ENCODE measurements at places on chromosomes 12 and 14. TPM values are rescaled to one million over a fixed set of nuclear protein-coding genes. Genes with fewer than 3 reads are reported as not detected.

- peaks cover 6% of the 10 kb centered on the region for H3K27me3 ChIP-seq
- no peak for DNase-seq
- no peaks in the 10 kb centered on the region for H3K4me1 ChIP-seq
- H3K36me3 ChIP-seq: peaks cover 1% of the 10 kb centered on the region
- no peak overlapping the region for H3K4me3 ChIP-seq
- H3K27ac ChIP-seq: no peak overlapping the region
Measured at GRCh38 chr12:111150360-111150759, 218.5 kb downstream of the PHETA1 start.

DNA sequence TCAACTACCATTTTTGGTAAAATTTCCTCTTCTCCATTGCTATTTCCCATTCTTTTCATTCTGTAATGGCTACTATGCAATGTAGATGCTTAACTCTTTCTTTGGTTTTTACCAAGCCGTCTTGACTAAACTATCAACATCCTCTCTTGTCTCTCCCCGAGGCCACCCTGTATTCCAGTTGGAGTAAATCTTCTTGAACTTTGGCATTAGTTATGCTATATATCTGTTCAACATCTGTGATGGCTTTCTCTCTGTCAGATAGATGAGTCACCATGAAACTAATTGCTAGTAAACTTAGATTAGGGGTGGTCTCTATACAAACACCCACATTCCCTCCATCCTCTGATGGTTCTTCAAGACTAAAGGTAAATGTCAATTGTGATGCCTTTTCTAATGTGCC is 63.4 kb downstream of the LMO3 start:
- no peak overlapping the region for H3K4me3 ChIP-seq
- H3K4me1 ChIP-seq: no peaks in the 10 kb centered on the region
- no peak overlapping the region for H3K27ac ChIP-seq
- DNase-seq: no peak
- H3K36me3 ChIP-seq: no peaks in the 10 kb centered on the region

DNA sequence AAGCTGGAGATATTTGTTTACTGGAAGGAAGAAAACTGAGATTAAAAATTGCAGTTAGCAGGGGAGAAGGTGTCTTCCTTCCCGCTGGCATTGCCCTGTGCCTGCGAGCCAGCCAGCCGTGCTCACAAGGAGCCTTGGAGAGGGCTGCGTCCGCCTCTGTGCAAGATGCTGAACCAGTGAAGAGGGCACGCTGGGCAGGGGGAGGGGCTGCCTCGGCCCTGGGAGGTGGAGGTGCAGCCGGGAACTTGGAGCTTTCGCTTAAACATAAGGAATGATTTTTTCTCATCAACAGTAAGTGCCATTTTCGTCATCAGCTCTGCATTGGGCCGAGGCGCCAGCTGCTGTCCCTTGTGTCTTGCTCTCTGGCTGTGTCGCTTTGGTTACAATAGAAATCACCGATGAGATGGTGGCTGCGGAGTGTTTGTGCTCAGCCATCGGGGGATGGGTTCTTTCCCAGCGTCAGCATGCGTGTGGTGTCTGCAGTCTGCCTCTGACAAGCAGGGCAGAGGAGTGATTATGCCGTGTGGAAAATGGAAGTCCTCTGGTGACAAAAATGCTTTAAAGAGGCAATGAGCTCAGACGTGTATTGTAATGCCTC is 97.3 kb downstream of the ESR2 start:
- H3K4me1 ChIP-seq: peaks cover 44% of the 10 kb centered on the region
- H3K36me3 ChIP-seq: peaks cover 22% of the 10 kb centered on the region
- no peak overlapping the region for H3K27ac ChIP-seq
- H3K4me3 ChIP-seq: peak overlapping the region; percentile 66

DNA sequence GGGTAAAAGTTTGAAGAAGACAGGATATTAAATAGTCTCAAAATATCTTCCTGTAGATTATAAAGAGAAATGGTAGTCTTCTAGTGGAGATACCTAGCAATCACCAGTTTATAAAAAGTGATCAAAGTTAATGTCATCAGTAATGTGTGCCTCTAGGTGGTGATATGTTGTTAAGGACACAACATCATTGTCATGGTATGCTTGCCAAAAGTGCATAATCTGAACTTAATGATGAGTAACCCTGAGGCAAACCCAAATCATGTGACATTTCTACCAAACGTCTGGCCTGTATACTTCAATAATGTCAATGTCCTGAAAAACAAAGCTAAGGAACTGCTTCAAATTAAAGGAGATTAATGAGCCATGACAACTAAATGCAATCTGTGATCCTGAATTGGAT is 214.7 kb downstream of the PHLDA1 start:
- H3K27ac ChIP-seq: no peak overlapping the region
- H3K36me3 ChIP-seq: no peaks in the 10 kb centered on the region
- no peak overlapping the region for H3K4me3 ChIP-seq
- peaks cover 4% of the 10 kb centered on the region for H3K27me3 ChIP-seq

DNA sequence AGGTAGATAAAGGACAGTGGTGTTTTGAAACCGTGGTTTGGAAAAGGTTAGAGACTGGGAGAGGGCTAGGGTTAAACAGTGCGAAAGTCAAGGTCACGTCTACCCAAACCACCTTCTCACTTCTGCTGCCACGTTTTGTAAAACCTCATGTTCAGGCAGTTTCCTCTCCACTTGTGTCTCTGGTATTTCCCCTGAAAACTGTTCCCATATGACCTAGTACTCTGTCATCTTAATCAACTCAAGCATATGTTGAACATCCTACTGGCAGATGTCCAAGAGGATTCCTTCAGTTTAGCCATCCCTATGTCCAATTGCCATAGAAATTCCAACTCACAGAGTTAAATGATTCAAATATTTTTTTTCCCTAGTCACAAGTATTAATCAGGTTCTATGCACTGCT is 17.4 kb downstream of the CLEC4C start:
- H3K4me3 ChIP-seq: no peak overlapping the region
- peaks cover 5% of the 10 kb centered on the region for H3K27me3 ChIP-seq
- H3K27ac ChIP-seq: no peak overlapping the region

GRCh38 chr14:91005716-91006115 is 54.7 kb downstream of the RPS6KA5 start:
- H3K4me1 ChIP-seq: peaks cover 53% of the 10 kb centered on the region
- H3K27me3 ChIP-seq: no peaks in the 10 kb centered on the region
- peaks cover 7% of the 10 kb centered on the region for H3K36me3 ChIP-seq
- no peak for DNase-seq

DNA sequence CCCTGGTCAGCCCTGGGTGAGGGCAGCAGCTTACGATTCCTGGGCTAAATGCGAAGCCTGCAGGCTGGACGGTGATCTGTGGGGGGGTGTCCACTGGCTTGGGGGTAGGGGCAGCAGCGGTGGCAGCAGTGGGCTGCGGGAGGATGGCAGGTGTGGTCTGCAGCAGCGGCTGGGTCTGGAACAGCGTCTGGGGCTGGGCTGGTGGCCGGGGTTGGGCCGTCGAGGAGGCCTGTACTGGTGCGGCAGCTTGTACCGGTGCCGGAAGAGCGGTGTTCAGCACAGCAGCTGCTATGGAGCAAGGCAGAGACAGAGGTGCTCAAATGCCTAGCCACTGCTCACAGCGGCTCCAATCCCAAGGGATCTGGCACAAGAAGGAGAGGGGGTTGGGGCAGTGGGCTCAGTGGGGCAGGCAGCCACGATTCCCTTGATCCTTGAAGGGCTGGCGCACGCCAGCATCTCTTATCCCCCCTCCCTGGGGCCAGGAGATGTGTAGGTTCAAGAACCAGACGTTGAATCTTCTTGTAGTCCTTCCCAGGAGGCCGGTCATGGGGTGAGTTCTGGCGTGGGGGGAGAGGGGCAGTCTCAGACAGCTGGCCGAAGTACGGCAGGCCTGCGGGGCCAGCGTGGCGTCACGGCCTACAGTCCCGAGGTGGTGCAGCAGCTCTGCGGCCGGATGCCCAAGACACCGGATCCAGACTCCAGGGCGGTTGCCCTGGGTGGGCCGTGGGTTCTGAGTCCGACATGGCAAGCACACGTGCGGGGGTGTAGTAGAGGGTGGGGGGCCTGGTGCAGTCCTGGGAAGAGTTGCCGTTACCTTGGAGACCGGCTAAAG is 19.9 kb downstream of the POU6F1 start:
- H3K4me1 ChIP-seq: peaks cover 3% of the 10 kb centered on the region
- no peak for DNase-seq
- H3K4me3 ChIP-seq: no peak overlapping the region
- H3K27me3 ChIP-seq: no peaks in the 10 kb centered on the region

- H3K4me1 ChIP-seq: no peaks in the 10 kb centered on the region
- H3K36me3 ChIP-seq: no peaks in the 10 kb centered on the region
- peaks cover 5% of the 10 kb centered on the region for H3K27me3 ChIP-seq
- DNase-seq: no peak
- H3K4me3 ChIP-seq: no peak overlapping the region
Measured at GRCh38 chr14:93859957-93860356, 67.2 kb upstream of the FAM181A start.

DNA sequence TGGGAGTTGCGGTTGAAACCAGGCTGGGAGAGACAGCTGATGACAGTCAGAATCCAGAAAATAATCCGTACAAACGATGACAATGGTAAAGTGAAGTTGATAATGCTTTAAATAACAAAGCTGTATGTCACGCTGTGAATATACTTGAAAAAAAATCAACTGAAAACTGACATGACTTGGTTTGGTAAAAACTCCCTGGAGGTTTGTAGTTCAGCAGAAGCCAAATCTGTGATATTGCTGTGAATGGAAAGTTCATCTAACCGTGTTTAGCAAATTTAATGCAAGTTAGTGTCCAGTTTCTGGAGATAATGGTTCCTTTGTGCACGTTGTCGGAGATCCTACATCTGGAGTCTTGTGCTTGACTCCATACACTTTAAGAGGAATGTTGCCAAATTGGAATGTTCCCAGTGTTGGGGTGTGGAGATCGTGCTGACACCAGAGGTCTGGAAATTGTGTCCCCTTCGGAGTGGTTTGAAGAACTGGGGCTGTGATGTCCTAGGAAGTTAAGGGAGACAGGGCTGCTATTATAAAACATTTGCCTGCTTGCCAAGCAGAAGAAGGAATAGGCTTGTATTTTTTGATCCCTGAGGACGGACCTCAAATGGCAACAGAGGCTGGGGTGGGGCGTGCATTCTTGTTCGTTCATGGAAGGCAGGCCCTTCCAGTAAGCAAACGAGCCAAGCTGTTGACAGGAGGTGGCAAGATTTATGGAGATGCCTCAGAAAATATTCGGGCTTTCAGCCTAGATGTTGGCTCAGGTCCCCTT is 30.6 kb downstream of the PPFIBP1 start:
- no peak overlapping the region for H3K4me3 ChIP-seq
- no peak overlapping the region for H3K27ac ChIP-seq
- peaks cover 2% of the 10 kb centered on the region for H3K36me3 ChIP-seq

- H3K27ac ChIP-seq: no peak overlapping the region
- DNase-seq: no peak
- no peaks in the 10 kb centered on the region for H3K4me1 ChIP-seq
- H3K27me3 ChIP-seq: peaks cover 16% of the 10 kb centered on the region
- H3K4me3 ChIP-seq: no peak overlapping the region
- H3K36me3 ChIP-seq: no peaks in the 10 kb centered on the region
Measured at GRCh38 chr12:119620490-119620889, 26.9 kb downstream of the TMEM233 start.

DNA sequence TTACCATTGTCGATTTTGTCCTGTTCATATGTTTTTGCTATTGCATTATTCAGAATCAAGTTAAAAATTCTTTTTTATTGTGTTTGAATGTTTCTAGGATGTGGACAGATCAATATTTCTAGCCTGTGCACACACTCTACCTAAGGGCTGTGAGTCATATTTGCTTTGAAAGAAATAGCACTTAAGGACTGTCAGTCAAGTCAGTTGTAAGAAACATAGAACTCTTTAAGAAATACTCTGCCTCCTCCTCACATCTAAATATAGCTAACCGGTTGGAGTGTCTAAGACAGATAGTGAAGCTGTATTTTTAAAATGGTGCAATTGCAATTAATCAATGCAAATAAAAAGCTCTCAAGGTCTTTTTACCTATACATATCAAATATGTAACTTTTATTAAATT is 17.9 kb upstream of the MGST1 start:
- no peak overlapping the region for H3K4me3 ChIP-seq
- no peaks in the 10 kb centered on the region for H3K36me3 ChIP-seq
- no peak overlapping the region for H3K27ac ChIP-seq
- no peaks in the 10 kb centered on the region for H3K4me1 ChIP-seq
- H3K27me3 ChIP-seq: no peaks in the 10 kb centered on the region
- DNase-seq: no peak

GRCh38 chr12:63816031-63816430 is 28.5 kb upstream of the SRGAP1 start:
- peaks cover 4% of the 10 kb centered on the region for H3K36me3 ChIP-seq
- peak overlapping the region; percentile 42 for H3K27ac ChIP-seq
- H3K4me1 ChIP-seq: peaks cover 33% of the 10 kb centered on the region

GRCh38 chr12:49515266-49515665 is 23.6 kb upstream of the KCNH3 start:
- no peaks in the 10 kb centered on the region for H3K27me3 ChIP-seq
- no peaks in the 10 kb centered on the region for H3K36me3 ChIP-seq
- no peak for DNase-seq
- H3K4me1 ChIP-seq: peaks cover 9% of the 10 kb centered on the region

DNA sequence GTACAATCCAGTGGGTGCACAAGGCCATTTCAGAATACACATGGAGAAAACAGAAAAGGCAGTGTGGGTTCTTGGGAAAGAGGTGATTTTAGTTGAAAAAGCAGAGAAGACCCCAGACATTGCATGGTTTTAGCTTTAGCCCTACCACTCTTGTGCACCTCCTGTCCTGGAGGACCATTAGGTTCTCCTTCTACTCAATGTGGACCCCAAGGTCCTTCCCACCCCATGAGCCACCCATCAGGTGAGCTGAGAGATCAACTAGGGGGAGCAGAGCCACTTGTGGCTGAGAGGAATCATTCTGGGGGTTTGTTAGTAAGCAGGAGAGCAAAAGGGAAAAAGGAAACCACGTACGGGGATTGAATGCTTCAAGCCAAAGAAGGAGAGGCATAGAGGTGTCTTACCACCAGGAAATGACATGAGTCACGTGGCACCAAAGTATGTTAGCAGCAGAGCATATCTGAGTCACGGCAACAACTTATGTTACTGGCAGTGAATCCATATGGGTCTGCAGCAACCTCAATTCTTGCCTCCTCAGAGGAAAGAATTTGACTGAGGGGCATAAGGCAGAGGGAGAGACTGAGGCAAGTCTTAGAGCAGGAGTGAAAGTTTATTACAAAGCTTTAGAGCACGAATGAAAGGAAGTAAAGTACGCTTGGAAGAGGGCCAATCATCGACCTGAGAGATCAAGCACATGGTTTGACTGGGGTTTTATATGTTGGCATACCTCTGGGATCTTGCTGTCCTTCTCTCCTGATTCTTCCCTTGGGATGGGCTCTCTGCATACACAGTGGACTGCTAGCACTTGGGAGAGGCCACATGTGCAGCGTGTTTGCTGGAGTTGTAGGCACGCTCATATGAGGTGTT is 73.9 kb downstream of the HSD17B6 start:
- no peaks in the 10 kb centered on the region for H3K36me3 ChIP-seq
- DNase-seq: no peak
- no peak overlapping the region for H3K4me3 ChIP-seq
- peaks cover 7% of the 10 kb centered on the region for H3K27me3 ChIP-seq
- H3K27ac ChIP-seq: no peak overlapping the region
- H3K4me1 ChIP-seq: peaks cover 14% of the 10 kb centered on the region

- no peak overlapping the region for H3K27ac ChIP-seq
- H3K36me3 ChIP-seq: no peaks in the 10 kb centered on the region
- DNase-seq: no peak
- no peaks in the 10 kb centered on the region for H3K4me1 ChIP-seq
Measured at GRCh38 chr12:12600659-12601058, 11.0 kb upstream of the CREBL2 start.

Gene WNT5B
- total RNA-seq: 2.0 TPM

Gene FIGNL2
- total RNA-seq: 0.15 TPM

Gene ATN1
- 71.2 TPM for total RNA-seq

Gene IL22
- 3.4 TPM for total RNA-seq

Gene KLRB1
- 0.15 TPM for total RNA-seq

Gene SMIM41
- not detected for total RNA-seq
